Activated effector memory CD4-positive, alpha-beta T cell treated with anti-CD3 and anti-CD28 coated beads, Interleukin-2, amount 50 U/mL, for 16 hours (primary cell): ENCODE measurements at places on chromosomes 4 and X.
A peak's percentile ranks its signal among the peaks of the same experiment; 100 is the strongest.

- no peak for DNase-seq
Measured at GRCh38 chr4:864456-865120, 38.7 kb upstream of the CPLX1 start.

DNA sequence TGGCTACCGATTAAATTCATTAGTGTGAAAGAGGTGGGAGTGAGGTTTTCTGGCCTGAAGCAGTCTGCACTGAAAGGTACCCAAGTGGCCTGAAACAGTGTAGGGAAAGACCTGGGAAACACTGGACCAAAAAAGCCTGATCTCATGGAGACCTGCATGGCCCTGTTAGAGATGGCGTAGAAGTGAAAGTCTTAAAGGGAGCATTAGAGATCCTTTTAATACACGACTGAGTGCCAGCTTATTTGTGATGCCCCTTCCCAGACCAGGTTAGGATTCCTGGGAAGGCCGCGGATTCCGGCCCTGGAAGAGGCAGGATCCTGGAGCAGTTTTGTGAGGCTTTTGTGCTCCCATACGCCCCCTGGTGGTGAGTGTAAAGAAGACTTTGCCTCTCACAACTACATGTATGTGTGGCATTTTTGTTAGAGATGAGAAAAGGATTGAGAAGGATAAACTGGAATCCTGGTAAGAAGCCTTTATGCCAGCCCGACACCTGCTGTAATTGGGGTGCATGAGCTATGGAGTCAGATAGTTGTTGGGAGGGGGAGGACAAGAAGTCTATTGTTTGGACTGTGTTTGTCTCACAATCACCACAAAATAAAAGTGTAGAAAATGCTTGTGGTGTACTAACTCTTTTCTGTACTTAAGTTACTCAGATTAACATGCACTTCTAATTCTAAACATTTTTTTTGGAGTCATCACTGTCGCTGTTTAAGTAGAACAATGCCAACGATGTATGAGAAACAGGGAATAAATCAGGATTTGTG, 54.0 kb downstream of the JADE1 start:
- peak; percentile 86 for DNase-seq

GRCh38 chr4:128424527-128425497, 137.2 kb upstream of the PGRMC2 start:
- no peak for DNase-seq

- DNase-seq = no peak
Measured at GRCh38 chr4:108130955-108131354, 37.8 kb downstream of the LEF1 start.

DNA sequence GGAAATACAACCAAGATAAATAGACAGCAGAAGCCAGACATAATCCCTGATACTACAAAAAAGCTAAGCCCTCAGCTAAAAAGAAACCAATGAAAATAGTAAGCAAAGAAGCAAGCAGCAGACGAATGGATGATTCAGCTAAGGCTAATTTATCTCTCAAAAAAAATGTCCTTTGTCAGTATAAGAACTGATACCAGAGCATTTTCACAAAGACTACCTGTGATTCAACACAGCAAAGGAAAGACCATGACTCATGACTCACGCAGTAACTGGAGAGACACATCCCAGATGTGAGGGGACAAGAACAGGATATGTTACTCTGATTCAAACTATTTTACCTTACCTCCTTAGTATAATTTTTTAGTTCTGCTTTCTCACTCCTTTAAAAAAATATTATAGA, 22.7 kb upstream of the TMPRSS11F start:
- no peak for DNase-seq

GRCh38 chr4:720111-720860, 14.7 kb downstream of the PCGF3 start:
- no peak for DNase-seq

GRCh38 chr4:3220476-3221183, 28.3 kb upstream of the MSANTD1 start:
- DNase-seq = no peak

DNA sequence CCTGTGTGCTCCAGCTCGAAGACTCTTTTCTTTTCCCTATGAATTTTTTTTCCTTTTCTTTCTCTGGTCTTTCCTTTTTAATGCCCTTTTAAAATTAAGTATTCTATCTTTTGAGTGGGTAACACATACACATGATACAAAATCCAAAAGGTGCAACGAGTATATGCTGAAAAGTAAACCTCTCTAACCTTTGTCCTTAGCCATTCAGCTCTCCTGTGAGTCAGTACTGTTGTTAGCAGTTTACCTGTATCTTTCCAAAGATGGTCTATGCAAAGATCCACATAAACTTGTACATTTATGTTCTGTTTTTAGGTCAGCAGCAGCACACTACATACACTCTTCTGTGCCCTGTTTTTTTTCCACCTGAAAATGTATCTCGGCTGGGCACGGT, 28.7 kb downstream of the SLC25A43 start:
- no peak for DNase-seq

DNA sequence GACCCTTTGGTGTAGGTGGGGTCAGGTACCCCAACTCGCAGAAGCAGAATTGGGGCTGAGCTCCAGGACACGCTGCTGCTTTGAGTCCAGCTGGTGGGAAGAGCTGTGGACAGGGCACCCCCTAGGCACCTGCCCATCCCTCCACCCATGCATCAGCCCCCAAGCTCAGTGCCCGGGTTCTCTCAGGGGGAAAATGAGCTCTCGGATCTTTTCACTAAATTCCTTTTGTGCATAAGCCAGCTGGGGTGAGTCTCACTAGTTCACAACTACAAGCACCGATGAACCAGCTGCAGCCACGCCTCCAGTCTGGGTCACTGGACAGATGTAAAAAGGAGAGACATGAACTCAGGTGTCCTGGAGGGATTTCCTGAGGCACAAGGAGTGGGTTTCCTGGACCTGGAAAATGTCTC, 286.8 kb downstream of the CRLF2 start:
- DNase-seq = peak; percentile 19

DNA sequence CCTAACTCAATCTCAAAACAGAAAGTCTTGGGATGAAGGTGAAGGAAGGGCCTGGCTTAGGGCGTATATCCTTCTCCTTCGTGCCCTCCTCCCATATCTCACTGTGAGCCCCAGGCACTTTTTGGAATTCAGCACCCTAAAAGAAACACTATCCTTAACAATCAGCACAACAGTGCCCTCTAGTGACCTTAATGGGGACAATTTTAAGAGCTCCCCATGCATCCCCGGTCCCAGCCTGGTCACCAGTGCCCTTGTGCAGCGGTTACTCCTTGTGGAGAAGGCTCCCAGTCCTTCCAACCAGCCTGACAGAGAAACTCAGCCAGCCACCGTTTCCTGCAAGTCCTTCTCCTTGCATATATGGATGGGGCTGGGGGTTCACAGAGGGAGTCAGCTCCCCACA, 4.2 kb downstream of the PAK3 start:
- peak; percentile 66 for DNase-seq

- DNase-seq = no peak
Measured at GRCh38 chr4:151953312-151953711, 192.5 kb upstream of the GATB start.

DNA sequence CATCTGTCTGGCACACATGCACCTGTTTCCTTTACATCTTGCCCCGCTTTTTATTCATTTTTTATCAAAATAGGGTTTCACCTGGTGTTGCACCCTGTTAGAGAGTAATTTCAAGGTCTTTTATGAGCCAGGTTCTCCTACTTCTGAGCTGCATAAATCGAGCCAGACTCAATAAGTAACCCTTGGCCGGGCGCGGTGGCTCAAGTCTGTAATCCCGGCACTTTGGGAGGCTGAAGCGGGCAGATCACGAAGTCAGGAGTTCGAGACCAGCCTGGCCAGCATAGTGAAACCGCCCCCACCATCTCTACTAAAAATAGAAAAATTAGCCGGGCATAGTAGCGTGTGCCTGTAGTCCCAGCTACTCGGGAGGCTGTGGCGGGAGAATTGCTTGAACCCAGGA, 1.0 kb upstream of the PPP2R3B start:
- DNase-seq = no peak

GRCh38 chrX:110321670-110322069, 3.8 kb upstream of the AMMECR1 start:
- no peak for DNase-seq

GRCh38 chrX:18468599-18468998, 43.2 kb downstream of the CDKL5 start:
- no peak for DNase-seq

DNA sequence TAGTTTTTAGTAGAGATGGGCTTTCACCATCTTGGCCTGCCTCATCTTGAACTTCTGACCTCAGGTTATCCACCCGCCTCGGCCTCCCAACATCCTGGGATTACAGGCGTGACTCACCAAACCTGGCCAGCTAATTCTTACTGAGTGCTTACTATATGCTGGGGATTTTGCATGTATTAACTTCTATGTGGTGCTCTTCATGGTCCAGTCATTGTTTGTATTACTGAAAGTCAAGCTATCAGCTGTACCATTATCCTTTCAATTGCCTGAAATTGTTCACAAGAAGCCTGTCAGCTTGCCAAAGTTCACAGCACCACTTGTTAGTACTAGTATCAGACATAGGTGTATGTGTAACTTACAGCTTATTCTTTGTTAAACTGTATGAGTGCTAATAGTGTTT, 1272.1 kb downstream of the ARAP2 start:
- DNase-seq = no peak

- no peak for DNase-seq
Measured at GRCh38 chr4:25875281-25875745, 12.5 kb upstream of the SEL1L3 start.

GRCh38 chr4:26075583-26075982, 161.6 kb downstream of the SMIM20 start:
- DNase-seq = no peak

GRCh38 chr4:86706923-86707597, 112.9 kb downstream of the PTPN13 start:
- DNase-seq = no peak

DNA sequence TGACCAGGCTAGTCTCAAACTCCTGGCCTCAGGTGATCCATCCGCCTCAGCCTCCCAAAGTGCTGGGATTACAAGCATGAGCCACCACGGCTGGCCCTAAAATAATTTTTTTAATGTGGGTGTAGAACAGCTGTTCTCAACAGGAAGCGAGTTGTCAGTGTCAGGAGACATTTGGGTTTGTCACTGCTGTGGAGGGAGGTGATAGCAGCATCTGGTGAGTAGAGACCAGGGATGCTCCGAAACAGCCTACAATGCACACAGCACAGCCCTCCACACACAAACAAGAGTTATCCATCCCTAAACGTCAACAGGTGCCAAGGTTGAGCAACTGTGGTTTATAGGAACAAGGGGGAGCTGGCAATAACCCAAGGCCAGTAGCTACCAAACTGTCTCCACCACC, 243.4 kb upstream of the STS start:
- DNase-seq = no peak

DNA sequence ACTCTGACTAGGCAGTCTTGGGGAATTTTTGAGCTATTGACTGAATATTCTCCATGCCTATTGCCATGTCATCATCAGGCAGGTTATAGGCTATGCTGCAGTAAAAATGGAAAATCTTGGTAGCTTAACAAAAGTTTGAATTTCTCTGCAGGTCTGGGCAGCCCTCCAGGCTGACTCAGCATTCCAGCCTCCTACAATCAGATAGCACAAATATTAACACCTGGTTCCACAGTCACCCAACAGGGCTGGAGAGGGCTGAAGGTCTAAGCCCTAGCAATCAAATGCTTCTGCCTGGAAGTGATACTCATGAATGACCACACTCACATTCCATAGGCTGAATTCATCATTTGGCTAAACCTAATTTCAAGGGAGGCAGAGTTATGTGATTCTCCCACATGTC, 9.6 kb upstream of the PPP3CA start:
- no peak for DNase-seq

DNA sequence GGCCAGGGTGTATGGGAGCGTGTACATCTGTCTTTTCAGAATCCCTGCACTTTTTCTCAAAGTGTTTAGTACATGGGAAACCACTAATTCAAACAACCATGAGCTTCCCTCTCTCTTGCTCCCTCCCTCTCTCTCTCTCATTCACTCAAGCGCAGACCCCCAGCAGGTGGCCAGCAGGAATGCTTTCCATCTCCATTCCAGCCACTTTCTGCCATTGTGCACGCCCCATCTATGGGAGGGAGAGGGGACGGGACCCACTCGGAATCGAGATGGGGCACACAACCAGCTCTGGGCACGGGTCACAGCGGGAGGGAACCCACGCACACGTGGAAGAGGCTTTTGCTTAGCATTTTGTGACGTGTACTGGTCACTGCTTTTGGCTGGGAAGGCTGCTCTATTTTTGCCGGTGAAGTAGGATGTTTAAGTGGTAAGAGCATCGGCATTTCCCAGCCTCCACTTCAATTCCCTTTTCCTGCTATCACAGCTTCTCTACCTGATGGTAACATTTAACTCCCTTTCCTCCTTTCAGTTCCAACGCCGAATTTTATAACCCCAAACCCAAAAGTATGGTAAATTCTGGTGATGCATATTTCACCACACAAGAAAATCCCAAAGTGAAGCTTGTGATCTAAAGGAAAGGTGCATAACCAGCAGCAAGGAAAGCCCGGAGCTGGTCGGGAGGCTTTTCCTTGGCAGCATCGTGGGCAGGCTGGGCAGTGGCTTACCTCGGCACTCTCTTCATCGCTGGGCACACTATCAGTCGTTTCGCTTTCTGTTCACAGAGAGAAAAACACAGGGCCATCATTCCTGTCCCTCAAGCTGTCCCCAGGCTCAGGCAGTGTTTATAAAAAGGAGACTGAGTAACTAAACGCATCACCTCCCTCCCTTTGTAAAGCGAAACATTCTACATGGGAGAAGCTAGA, 84.1 kb downstream of the IRF2 start:
- no peak for DNase-seq

- DNase-seq = no peak
Measured at GRCh38 chr4:175787948-175788347, 24.1 kb downstream of the GPM6A start.

- no peak for DNase-seq
Measured at GRCh38 chr4:147535124-147535523, 54.2 kb downstream of the EDNRA start.

DNA sequence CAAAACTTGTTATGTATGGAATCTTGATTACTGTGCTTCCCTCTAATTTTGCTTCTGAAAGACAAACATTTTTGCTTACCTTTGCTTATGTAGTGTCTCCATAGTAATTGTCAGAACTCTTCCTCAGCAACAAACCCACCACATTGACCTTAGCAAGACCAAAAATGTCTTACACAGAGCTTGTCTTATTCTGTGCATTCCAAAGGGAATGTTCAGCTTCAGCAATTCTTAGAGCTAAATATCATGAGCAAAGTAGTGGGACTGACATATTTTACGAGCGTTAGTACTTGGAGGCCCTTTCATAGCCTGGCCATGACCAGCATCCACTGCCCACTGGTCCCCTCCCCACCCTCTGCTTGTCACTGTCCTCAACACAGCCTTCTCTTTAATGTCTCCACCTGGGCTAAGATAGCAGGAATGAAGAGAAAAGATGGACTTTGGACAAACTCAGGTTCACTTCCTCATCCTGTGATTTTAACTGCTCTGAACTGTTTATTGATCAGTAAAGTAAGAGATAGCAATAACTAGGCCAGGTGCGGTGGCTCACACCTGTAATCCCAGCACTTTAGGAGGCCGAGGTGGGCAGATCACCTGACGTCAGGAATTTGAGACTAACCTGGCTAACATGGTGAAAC, 15.5 kb upstream of the SH3D19 start:
- no peak for DNase-seq

DNA sequence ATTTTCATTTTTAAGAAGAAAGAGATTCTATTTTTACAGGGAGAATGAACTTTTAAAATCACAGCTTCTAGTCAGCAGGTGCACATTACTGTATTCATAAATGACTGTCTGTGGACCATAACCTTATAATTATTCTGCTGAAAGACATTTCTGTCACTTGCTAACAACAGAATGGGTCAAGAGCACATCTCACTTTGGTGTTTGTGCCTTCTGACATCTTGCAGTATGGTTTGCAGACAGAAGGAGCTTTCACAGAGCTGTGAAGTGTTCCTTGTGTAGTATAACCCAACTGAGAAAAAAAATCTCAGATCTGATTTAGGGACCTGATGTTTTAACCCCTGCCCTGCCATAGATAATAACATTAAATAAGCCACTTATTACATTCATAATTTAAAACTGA, 131.4 kb upstream of the CTSO start:
- DNase-seq = no peak
